Activated CD8-positive, alpha-beta memory T cell treated with anti-CD3 and anti-CD28 coated beads for 1 hour (primary cell): ENCODE measurements at places on chromosomes 4 and X.

GRCh38 chr4:24089851-24090534, 200.1 kb upstream of the PPARGC1A start:
- DNase-seq: no peak

GRCh38 chr4:2287594-2287915, 25.6 kb upstream of the MXD4 start:
- no peak for DNase-seq

DNA sequence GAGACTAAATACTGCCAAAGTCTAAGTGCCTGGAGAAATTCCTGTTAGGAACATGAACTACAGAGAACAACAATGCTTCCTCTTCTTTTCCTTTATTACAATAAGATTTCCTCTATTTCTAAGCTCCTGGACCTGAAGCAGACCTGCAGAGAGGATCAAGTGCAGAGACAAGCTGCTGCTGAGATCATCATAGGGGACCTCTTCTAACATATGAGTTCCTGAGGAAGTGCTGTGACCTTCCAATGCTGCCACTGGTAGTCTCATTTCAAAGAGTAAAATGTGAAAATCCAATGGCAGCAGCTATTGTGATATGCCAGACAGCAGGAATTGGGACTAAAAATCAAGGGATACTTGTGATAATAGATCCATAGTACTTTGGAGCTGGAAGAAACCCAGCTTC, 28.0 kb downstream of the CCNG2 start:
- DNase-seq: no peak

- no peak for DNase-seq
Observed at GRCh38 chrX:150610043-150610442, 41.6 kb downstream of the MTM1 start.

GRCh38 chrX:54495814-54496516, at the start of gene FGD1:
TSS of gene FGD1 (minus strand) at chrX:54496234. CDS start at chrX:54495432, 802 bp downstream.
- DNase-seq: peak; percentile 22

DNA sequence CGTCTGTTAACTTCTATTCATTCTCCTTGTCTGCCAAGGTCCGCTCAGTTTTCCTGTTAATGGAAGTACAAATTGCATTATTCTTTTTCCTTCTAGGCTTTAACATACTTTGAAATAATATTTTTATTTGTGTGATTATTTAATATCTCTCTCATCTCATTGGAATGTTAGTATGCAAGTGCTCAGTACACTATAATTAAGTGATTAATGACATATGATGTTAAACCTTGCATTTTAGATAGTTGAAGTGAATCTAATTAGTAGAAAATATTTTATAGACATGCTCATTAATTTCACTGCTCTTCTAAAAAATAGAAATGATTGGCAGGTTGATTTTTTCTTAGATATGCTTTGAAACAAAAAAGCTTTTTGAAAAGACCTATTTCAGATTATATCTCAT, 1079.8 kb downstream of the RAPGEF2 start:
- no peak for DNase-seq

- no peak for DNase-seq
Observed at GRCh38 chrX:10617999-10618351, 2.4 kb downstream of the MID1 start.

DNA sequence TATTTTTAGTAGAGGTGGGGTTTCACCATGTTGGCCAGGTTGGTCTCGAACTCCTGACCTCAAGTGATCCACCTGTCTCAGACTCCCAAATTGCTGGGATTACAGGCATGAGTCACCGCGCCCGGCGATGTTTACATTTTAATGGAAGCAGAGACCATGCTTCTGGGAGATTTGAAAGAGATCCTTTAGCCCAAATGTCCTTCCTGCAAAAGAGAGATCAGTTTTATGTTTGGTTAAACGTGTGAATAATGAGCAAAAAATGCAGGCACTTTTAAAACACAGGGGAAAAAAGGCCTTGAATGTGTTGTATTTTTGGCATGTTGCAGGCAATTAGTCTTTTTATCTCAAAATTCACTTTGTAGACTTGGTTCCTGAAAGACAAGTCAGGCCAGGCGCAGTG, 95.8 kb upstream of the ELOVL6 start:
- no peak for DNase-seq
